ENCODE measurements at places on chromosomes 13 and 19.

GRCh38 chr13:49690133-49690994, 922 bp downstream of the EBPL start:
- peak; percentile 12 for DNase-seq

- peak; percentile 89 for DNase-seq
Observed at GRCh38 chr13:50370303-50370950, 355.2 kb downstream of the KCNRG start.

DNA sequence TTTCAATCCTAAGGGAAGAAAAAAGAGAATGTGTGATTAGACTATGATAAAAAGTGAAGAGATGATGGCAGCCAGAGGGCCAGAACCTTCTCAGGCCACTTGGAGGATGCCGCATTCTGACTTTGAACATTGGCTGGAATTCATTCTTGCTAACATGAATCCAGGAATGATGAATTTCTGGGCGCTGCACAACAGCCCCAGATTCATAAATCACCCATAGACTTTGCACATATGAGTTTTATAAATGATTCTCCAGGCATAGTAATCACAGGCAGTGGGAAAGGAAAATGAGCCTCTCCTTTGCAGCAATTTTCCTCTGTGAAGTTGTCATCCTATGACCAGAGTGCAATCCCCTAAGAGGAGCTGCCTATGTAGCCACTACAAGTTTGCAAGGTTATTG, 555.4 kb downstream of the KCTD12 start:
- no peak for DNase-seq

- no peak for DNase-seq
Observed at GRCh38 chr19:18110609-18111232, 13.1 kb downstream of the MAST3 start.

DNA sequence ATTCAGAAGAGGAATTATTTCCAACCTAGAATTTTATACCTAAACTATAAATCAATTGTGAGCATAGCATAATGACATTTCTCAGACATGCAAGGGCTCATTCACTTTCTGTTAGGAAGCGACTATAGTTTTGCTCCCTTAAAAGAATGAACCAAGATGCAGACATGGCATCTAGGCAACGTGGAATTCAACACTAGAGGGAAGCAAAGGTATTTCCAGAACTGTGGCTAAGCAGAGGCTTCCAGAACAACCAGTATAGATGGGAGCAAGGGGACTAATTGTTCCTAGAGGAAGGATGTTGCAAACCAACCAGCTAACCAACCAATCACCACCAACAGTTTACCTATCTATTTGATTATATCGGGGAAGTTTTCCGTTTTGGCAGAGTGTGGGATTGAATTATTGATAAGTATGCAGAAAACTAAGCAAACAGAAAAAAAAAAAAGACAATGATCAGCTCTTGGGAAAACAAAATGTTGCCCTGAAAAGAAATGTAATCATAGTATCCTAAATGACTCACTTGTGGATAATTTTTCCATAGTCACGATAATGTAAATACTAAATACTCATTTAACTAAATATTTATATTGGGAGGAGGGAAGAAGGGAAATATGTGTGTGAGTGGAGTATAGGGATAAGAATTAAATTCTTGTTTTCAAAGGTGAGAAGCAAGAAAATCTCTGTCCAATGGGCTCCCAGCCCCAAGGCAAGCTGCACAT, 21.1 kb downstream of the ARL11 start:
- DNase-seq = no peak

DNA sequence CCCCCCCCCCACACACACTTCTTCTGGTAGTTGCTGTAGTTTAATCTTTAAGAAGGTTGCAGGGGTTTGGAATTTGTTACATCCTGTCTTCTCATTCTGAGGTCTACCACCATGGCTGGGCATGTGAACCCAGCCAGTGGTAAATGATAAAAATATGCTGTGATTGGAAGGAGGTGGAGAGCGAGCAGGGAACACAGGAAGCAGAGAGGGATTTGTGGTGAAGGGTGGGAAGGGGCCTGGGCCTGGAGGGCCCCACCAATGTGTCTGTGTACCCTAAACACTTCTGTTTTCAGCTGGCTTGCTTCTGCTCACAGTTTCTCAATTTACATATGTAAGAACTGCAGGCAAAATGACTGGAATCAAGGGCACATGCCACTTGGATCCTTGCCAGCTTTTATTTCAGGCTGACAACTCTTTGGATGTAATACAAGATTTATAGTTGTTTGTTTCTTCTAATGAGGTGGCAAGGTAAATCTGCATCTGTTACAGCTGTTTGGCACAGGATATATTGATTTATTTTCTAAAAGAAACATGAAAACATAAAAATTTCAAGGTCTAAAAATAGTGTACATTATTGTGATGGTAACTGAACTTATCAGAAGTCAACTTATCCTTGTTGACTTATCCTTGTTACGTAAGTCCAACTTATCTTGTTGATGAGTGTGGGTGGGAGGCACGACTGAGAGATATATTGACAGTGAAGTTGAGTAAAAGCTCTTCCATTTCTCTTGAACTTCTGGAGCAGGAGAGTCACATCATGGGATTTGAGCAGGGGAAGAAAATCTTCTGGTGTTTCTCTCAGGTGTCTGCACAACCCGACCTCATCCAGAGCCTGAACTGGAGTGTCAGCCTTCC, 313.2 kb downstream of the SHISA2 start:
- no peak for DNase-seq

GRCh38 chr19:2356036-2356646, 3.9 kb upstream of the TMPRSS9 start:
- DNase-seq = no peak

DNA sequence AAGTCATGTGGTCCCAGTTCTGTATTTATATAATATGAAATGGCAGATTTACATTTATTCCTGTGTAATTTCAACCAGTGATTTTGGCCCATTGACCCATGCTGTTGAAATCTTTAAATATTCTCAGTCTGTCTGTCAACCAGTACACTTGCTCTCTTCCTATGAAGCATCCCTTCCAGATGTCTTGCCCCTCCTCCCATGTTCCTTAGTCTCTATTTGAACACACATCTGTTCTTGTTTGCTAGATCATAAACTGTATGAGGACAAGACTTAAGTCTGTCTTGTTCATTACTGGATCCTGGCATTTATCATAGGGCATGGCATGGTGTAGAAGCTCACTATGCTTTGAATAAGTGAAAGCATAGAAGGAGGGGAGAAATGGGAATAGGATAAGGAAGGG, 34.9 kb downstream of the STARD13 start:
- DNase-seq = no peak

DNA sequence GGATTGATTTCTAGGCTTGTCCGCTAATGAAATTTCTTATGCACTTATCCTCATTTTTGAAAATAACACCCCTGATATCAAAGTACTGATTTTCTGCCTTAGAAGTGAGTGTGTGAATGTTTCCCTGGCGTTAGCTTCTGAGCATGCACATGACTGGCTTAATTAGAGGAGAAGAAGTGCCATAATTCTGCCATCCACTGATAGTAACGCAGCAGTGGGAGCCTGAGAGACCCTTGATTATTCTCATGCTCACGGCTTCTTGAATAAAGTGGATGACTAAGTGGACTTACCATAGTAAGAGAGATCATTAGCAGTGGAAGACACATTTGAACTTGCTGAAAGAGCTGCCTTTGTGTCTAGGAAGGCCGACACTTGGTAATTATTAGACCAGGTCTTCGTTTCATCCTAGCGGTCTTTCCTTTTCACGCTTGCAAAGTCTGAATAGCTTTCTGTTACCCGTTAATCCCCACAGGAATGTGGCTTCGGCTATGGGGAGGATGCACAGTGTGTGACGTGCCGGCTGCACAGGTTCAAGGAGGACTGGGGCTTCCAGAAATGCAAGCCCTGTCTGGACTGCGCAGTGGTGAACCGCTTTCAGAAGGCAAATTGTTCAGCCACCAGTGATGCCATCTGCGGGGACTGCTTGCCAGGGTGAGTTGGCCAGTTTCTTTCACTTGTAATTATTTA, 45.3 kb downstream of the TNFRSF19 start:
- no peak for DNase-seq

- DNase-seq = no peak
Observed at GRCh38 chr13:24625870-24626849, 54.0 kb upstream of the ATP12A start.

- DNase-seq = peak; percentile 75
Observed at GRCh38 chr13:20902438-20903163, at the start of gene XPO4. Gene XPO4, minus strand, starts transcription at chr13:20902746. Its CDS starts 8 bp downstream, at chr13:20902738.

DNA sequence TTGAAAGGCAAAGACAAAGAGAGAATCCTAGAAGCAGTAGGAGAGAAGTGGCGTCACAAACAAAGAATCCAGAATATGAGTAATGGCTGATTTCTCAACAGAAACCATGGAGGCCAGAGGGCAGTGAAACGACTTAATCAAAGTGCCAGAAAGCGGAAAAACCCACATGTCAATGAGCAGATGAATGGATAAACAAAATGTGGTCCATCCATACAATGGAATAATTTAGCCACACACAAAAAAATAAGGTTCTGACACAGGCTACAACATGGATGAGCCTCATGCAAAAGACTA, 52.2 kb upstream of the RANBP3 start:
- no peak for DNase-seq

GRCh38 chr19:48418317-48419064, 25.0 kb downstream of the GRIN2D start:
- no peak for DNase-seq

DNA sequence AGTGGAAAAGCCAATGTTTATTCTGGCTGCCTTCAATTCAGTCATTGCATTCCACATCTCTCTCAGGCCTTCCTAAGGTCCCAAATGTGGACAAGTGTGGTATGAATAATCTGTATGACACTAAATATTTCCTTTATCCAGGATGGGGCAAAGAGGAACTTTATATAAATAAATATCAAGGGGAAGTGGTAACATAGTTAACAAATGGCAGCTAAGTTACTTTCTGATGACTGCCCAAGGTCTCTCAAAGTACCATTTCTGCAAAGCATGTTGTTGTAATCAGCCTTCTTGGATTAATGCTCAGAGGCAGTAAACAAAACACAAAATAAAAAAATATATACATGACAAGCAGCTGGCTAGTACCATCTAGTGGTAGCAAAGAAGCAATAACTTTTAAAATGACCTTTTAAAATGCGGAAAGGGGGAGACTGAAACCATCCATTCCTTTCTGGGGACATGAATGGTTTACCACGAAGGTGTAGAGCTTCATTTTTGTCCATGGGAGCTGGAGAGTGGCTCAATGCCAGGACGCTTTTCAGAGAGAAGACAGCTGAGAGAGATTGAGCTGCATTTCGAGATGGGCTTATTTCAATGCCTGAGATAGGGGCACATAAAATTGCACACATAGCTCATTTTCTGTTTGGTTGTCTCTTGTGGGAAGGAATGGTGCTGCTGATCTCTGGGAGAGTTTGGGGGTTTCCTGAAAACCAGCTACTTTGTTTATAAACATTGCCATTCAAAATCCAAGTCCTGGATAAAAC, 259.2 kb downstream of the RFC3 start:
- no peak for DNase-seq

DNA sequence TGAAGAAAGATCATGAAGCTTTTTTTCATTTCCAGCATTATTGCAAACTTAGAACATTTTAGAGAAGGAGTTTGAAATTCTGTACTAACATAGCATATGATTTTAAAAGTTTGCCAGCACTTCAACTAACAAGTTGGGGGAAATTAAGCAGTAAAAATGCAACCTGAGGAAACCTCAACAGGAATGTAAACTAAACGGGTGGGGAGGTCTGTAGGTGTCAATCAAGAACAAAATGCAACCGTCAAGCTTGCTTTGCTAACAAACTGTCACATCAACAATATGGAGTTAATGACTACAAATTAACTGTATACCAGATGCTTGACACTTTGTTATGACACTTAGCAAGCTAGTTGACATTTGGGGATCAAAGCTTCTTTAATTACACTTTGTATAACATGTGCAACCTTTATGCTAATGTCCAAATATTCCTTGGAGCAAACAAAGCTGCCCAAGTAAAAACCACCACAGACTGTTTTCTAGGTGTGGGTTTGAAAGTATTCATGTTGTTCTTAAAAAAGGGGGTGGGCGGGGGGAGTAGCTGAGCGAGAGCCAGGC, 52.1 kb downstream of the DACH1 start:
- no peak for DNase-seq

GRCh38 chr19:5864725-5865486, 5.4 kb downstream of the FUT5 start:
- no peak for DNase-seq

GRCh38 chr19:18291590-18292461, 10.4 kb upstream of the JUND start:
- peak; percentile 96 for DNase-seq

DNA sequence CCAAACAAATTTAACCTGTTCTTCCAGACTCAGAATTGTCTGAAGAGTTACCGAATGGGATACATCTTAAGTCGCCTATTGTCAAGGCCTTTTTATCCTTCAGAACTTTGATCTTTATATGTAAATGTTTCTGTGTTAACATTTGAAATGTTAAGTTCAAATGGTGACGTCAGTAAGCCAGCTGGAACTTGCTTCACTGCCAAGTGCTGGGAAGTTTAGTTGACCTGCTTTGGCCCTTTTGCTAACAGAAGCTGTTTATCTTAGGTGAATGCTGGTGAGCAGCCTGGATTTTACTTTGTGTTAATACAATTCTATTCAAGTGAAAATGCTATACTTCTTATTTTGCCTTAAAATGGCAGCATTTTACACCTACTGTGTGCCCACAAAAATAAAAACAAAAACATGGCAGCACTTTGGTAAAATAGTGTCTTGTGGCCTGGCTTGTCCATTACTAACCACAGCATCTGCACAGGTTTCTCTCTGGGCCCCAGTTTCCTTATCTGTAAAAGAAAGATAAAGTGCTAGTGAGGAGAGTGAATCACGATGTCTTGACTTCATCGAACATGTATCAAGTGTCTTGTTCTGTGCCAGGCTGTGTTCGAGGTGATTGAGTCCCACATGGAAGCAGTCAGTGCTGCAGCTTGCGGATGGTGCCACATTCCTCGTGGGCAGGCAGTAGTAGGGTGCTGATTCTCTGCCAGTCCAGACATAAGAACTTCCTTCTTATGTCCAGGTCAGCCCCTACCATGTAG, 2.2 kb downstream of the NAXD start:
- DNase-seq = no peak

- DNase-seq = peak; percentile 60
Observed at GRCh38 chr19:37551129-37551993, 43.2 kb downstream of the ZNF571 start.

- no peak for DNase-seq
Observed at GRCh38 chr13:75132701-75133695, 349.0 kb downstream of the TBC1D4 start.

DNA sequence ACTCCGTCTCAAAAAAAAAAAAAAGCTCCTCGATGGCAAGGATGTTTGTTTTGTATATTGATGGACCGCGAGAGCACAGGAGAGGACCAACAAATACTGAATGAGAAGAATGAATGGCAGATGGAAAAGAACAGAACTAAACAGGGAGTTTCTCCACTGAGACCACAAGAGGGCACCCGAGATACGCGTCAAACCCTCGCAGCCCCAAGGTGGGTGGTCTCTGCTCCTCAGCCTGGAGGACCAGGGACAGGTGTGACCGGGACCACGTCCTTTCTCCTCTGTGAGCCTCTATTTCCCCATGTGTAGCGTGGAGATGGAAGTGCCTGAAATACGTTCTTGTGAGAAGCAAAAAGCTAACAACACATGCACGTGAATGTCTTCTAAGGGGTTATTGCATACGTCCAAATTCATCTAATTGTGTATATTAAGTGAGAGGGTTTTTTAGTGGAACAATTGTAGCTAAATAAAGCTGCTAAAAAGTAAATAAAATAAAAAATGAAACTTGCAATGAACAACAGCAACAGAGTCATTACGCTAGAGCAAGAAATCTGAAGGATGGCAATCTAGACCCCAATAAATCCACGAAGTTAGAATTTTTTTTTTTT, 8.3 kb upstream of the CDC42EP5 start:
- peak; percentile 28 for DNase-seq

Measured in HL-60 (cell line).